ENCODE measurements at places on chromosomes 5 and 9.

- no peak for DNase-seq
Measured at GRCh38 chr5:179219661-179220620, 125.3 kb downstream of the ADAMTS2 start.

- DNase-seq = no peak
Measured at GRCh38 chr5:132825033-132825833, 5.2 kb downstream of the SHROOM1 start.

- no peak for DNase-seq
Measured at GRCh38 chr5:74543162-74543995, 97.1 kb downstream of the ENC1 start.

DNA sequence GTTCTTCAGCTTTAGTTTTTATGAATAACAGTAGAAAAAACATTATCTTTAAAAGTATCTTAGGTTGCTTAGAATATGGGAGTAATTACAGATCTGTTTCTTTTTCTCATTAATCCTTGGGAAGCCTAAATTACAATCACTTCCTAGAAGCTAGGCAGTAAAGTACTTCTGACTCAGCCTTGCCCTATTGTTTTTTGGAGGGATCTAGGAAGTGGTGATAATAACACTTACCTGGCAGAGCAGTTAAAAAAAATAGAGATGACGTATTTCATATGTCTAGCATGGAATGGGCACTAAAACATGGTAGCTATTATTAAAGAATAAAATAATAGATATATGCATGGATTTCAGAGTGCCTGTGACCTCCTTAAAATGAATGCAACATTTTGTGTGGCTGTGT, 8.2 kb upstream of the FST start:
- DNase-seq = no peak

- no peak for DNase-seq
Measured at GRCh38 chr9:123620239-123620638, 264.2 kb downstream of the CRB2 start.

GRCh38 chr5:137758715-137759306, 4.6 kb upstream of the HNRNPA0 start:
- no peak for DNase-seq

DNA sequence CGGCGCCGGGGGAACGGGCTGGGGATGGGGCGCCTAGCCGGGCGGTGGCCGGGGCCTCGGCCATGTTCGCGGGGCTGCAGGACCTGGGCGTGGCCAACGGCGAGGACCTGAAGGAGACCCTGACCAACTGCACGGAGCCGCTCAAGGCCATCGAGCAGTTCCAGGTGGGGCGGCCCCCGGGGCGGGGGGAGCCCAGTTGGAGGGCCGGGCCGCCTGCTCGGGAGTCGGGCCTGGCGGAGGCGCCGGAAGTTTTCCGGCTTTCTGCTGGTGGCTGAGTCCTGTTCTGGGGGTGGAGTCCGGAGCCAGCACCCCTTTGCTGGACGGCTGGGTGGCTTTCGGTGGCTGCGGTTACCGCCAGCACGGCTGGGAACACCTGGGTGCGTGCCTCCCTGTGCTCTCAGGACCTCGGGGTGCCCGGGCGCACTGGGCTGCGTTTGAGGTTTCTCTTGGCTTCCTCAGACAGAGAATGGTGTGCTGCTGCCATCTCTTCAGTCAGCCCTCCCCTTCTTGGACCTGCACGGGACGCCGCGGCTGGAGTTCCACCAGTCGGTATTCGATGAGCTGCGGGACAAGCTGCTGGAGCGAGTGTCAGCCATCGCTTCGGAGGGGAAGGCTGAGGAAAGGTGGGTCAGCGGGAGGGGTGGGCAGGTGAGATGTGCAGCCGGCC, 454 bp downstream of the NELFB start:
- DNase-seq = no peak

DNA sequence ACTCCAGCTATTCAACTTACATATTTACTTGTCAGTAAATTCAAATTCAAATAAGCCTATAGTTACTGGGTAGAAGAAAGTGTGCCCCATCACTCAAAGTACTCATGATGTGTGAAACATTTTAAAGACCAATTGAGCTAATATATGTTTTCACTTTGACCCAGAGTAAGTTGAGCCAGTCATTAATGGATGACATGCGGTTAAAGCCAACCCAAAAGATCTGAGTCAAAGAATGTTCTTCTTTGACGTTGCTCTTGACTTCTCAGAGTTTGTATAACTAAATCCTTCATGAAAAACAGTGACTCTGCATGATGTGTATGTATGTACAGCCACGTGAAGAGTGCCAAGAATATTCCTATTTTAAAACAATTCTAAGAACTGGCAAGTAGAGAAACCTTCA, 237.4 kb downstream of the NR2F1-AS1 start:
- no peak for DNase-seq

DNA sequence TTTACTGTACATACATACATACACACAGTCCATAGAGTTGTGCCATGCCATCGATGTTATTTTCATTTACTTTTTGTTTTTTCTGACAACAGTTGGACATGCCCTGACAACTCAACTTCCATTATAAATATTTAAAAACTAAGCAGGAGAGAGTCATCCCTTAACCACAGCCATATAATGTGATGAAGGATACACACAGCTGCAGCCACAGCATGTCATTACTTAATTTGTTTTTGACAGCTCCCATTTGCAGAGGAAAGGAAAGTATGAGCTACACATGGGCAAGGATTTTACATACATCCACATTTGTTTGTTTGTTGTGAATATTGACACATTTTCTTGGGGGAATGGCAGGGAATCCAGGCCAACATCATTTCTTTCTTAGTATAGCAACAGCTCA, 91.5 kb upstream of the TUT7 start:
- DNase-seq = no peak

DNA sequence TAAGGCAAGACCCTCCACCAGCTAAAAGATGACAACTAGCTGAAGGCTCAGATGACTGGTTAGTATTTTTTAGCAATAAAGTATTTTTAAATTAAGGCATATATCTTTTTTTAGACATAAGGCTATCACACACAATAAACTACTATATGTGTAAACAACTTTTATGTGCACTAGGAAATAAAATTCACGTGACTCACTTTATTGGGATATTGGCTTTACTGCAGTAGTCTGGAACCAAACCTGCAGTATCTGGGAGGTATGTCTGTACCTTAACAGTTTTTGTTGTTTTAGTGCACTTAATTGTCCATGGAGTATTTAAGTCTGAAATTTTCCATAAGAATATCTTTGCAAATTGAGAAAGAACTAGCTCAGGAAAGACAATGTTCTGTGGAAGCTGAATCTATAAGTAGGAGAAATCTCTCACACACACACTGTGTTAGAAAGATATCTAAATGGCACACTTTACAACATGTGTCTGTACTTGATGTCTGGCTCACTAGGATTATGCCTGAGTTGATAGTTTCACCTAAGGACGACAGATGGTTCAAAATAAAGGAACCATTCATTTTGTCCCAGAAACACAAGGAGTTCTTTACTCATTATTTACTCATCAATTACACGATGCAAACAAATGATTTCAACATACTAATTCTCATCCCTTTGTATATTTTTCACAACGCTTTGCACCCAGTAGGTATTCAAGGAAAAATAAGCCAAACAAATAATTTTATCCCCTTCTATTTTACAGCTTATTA, 4.6 kb downstream of the RAPGEF6 start:
- DNase-seq = no peak

GRCh38 chr9:123049589-123050222, 16.2 kb downstream of the GPR21 start:
- DNase-seq = no peak

GRCh38 chr5:75363726-75364495, 26.9 kb downstream of the HMGCR start:
- peak; percentile 43 for DNase-seq

- DNase-seq = no peak
Measured at GRCh38 chr5:132475497-132475882, 15.1 kb downstream of the IRF1 start.

All from T47D (cell line).